ENCODE measurements at places on chromosomes 4 and X. TPM values are rescaled to one million over a fixed set of nuclear protein-coding genes. Genes with fewer than 3 reads are reported as not detected.

DNA sequence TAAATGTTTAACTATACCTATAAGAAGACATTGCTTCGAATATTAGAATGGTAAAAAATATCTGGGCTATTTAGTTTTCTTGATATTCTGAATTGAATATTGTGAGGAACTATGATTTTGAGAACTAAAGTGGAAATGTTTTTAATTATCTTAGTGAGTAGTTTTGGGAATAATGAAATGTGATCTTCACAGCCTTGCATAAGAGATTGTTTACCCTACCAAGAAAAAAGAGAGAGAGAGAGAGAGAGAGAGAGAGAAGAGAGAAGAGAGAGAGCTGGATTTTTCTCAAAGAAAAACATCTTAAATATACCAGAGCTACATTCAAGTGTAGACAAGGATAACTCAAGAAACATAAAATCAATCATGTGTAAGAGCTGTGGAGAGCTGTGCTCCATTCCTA, 148.7 kb upstream of the MAD2L1 start:
- DNase-seq = no peak

DNA sequence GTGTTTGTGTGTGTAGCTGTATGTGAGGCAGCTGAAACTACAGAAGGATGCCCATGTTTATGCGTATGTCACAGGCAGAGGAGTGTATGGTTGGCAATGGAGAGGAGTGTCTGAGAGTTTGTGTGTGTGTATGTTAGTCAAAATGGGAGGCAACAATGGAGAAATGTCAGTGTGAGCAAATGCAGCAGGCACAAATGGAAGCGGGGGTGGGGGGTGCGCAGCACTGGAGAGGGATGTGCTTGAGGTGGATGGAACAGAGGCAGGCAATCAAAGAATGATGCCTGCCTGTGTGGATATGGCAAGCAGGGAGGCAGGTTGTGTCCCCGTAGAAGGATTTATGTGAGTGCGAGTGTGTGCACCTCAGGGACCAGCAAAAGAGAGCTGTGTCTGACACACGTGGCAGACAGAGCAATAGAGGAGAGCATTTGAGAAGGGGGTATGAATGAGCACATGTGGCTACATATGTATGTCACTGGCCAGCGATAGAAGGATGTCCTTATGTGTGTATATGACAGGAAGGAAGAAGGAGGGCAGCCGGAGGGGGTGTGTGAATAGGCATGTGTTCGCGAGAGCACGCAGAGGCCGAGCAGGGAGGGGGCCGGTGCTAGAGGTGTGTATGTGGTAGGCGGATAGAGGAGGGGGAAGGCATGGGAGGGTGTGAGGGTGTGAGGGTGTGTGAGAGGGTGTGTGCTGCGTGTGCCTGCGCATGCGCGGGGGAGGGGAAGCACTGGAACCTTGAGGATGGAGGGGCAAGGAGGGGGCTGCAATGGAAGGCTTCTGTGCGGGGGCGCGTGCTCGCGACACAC, 1.1 kb downstream of the PJA1 start:
- DNase-seq = peak; percentile 61

PTTG2 gene
- total RNA-seq = not detected

DNA sequence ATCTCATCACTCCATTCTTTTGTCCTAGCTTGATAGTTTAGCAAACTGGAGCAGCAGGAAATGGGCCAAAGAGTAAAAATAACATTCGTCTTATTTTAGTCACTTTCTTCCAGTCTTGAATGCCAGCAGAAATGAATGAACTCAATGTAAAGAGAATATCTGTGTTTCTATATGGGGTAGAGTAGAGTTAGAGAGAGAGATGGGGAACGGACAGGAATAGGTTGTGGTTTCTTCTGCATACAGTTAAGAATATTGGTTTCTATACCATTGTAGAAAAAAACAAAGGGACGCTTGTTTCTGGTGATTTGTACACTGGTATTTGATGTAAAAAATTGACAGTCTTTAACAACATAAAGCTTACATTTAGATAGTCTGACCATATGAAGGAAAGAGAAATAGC, 8.9 kb downstream of the GPR174 start:
- DNase-seq = no peak

DMP1 gene
- not detected for total RNA-seq

DNA sequence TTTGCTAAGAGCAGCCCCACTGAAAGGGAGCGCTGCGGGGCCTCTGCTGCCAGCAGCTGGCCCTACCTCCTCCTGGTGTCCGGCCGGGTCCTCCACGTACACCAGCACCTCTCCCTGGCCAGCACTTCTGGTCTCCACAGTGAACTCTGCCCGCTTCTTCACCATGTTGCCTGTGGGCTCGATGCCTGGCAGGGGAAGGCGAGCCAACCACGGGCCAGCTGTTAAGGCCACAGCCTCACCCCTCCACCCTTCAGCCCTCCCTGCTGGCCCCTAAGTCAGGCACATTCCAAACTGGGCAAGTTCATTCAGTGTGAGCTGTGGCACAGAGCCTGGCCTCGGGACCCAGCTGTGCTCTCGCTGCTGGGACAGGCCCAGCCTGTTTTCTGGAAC, 7.8 kb downstream of the FLNA start:
- no peak for DNase-seq

- peak; percentile 11 for DNase-seq
Measured at GRCh38 chrX:38618180-38618579, 56.8 kb downstream of the TSPAN7 start.

- DNase-seq = no peak
Measured at GRCh38 chrX:113545040-113545439, 704.4 kb upstream of the AMOT start.

HHIP gene
- total RNA-seq = 59.1 TPM

TMEM150C gene
- total RNA-seq = 3.3 TPM

DNA sequence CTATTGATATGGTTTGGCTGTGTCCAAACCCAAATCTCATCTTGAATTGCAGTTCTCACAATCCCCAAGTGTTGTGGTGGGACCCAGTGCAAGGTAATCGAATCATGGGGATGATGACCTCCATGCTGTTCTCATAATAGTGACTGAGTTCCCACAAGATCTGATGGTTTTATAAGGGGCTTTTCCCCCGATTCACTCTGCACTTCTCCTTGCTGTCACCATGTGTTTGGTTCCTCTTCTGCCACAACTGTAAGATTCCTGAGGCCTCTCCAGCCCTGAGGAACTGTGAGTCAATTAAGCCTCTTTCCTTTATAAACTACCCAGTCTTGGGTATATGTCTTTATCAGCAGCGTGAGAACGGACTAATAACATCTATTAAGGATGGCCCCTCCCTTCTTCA, 68.8 kb downstream of the FBXW7 start:
- no peak for DNase-seq

DNA sequence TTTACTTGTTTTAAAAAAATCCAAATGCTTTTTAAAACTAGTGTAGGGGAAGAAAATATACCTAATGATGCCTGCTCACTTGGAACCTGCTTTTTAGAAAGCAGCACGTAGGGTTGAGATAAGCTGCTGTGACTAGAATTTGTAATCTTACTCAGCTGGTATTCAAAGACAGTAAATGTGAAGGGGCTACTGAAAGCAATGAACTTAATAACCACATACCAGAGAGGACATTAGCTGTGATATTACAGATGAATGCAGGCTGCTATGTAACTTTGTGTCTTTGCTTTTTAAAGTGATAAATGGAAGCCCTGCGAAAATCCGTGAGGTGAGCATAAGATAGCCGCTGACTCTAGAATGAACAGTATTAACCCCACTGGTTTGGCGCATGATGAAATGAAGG, 124.1 kb downstream of the TRIML1 start:
- DNase-seq = no peak

- peak; percentile 99 for DNase-seq
Measured at GRCh38 chr4:145012841-145013240, 85.2 kb downstream of the ANAPC10 start.

DNA sequence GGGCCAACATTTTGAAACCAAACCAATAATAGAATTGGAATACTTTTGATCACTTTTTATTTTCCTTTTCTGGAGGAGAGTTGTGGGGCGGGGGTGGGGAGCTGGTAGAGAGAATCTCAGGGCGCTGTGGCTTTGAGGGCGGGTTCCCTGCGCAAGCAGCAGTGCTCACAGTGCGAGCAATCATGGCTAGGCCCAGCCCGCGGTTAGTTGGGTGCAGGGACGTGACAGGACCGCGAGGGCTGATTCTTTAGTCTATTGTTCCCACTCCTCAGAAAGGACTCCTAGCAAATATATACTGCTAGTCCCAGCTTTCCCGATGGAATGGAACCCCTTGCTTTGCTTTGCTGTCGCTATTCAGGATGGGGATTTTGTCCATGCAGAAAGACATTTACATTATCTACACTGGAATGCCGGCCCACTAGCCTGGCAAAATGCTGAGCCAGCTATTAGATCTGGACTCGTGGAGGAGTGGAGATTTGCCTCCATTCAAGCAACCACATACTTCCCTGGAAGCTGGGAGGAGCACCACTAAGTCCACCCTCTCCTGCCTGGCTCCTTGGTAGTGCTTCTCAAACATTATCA, 23.9 kb upstream of the APLN start:
- DNase-seq = no peak

PGM2 gene
- 22.2 TPM for total RNA-seq

DNA sequence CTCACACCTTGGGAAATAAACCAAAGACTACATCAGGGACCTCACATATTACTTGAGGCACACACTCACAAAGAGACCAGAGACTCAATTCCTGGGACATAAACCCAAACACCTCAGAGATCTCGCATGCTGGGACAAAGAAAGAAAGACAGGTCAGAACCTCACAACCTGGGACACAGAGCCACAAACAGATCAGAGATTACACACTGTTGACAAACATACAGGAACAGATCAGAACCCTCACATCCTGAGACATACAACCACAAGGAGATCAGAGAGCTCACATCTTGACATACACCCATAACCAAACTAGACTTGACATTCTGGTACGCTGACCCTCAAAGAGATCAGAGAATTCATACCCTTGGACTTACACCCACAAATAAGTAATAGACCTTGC, 17.3 kb downstream of the SUV39H1 start:
- no peak for DNase-seq

DNA sequence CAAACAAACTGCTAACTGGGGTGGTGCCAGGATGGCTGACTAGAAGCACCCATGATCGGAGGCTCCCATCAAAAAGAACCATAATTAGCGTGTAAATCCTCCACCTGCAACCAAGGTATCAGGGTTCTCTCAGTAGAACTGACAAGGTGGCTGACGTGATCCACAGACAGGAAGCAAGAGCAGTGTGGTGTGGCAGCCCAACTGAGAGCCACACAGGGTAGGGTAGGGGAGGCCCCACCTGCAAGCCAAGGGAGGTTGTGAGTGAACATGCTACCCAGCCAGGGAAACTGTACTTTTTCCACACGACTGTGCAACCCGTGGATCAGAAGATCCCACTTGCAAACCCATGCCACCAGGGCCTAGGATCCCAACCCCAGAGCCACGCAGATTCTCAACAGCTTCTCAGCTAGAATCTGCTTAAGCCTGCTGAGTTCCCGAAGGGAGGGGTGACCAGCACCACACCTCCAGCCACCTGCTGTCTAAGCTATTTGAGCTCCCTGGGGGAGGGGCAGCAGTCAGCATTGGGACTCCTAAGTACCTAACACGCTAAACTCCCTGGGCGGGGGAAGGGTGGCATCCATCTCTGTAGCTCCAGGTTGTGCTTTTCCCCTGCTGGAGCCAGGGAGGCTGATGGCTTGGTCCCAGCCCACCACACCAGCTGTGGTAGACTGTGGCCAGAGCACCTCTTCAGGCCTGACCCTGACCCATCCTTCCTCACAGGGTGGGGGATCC, 425.1 kb downstream of the GPM6A start:
- no peak for DNase-seq

NUP62CL gene
- not detected for total RNA-seq

DNA sequence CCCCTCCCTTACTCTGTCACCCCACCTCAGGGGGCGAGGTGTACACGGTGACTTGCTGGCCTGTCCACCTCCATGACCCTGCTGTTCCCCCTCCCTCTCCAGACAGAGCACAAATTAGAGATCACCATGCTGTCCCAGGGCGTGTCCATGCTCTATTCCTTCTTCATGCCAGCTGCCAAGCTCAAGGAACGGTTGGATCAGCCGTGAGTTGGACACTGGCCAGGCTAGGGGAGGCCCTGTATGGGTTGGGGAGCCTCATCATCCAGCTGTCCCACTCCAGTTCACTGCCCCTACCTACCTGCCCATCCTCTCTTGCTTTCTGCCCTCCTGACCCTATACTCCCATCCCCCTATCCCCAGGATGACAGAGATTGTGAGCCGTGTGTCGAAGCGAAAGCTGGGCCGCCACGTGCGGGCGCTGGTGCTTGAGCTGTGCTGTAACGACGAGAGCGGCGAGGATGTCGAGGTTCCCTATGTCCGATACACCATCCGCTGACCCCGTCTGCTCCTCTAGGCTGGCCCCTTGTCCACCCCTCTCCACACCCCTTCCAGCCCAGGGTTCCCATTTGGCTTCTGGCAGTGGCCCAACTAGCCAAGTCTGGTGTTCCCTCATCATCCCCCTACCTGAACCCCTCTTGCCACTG, 3.9 kb upstream of the CDK16 start:
- DNase-seq = no peak
